ENCODE measurements at places on chromosomes 6 and 20.

GRCh38 chr6:135331002-135331401 is 149.9 kb downstream of the MYB start:
- no peak for DNase-seq
- peaks cover 4% of the 10 kb centered on the region for H3K4me1 ChIP-seq
- peaks cover 6% of the 10 kb centered on the region for H3K36me3 ChIP-seq
- no peaks in the 10 kb centered on the region for H3K27me3 ChIP-seq
- no peak overlapping the region for H3K27ac ChIP-seq

GRCh38 chr6:108168090-108168463 is 2.3 kb downstream of the NR2E1 start:
- peak overlapping the region; percentile 20 for H3K4me3 ChIP-seq
- no peak overlapping the region for H3K27ac ChIP-seq
- no peak for DNase-seq
- H3K36me3 ChIP-seq = peaks cover 4% of the 10 kb centered on the region
- H3K4me1 ChIP-seq = peaks cover 30% of the 10 kb centered on the region

GRCh38 chr6:105791583-105792318 is 294.4 kb upstream of the PRDM1 start:
- H3K27ac ChIP-seq = no peak overlapping the region
- H3K4me1 ChIP-seq = peaks cover 26% of the 10 kb centered on the region

DNA sequence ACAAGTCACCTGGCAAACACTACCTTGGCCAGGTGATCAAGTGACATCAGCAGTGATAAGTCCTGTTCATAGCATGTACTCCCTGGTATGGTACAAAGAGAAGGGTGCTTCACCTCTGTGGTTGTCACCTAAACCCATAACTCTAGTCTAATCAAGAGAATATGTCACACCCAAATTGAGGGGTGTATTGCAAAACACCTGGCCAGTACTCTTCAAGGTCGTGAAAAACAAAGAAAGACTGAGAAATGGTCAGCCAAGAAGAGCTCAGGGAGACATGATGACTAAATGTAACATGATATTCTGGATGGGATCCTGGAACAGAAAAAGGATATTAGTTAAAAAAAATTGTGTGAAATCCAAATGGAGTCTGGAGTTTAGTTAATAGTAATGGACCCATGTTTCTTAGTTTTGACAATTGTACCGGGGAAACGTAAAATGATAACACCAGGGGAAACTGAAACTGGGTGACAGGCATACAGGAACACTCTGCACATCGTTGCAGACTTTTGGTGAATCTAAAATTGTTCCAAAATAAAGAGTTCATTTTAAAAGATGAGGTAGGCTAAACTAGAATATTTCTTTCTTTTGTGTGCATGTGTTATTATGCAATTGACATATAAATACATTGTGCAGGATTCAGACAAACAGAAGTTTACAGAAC is 262.0 kb downstream of the CDC5L start:
- peaks cover 1% of the 10 kb centered on the region for H3K36me3 ChIP-seq
- H3K27ac ChIP-seq = no peak overlapping the region
- no peaks in the 10 kb centered on the region for H3K4me1 ChIP-seq
- DNase-seq = no peak
- H3K27me3 ChIP-seq = peaks cover 7% of the 10 kb centered on the region
- no peak overlapping the region for H3K4me3 ChIP-seq

GRCh38 chr6:41818271-41819054 is 31.0 kb downstream of the TOMM6 start:
- no peak for DNase-seq
- H3K4me1 ChIP-seq = peaks cover 4% of the 10 kb centered on the region
- H3K36me3 ChIP-seq = no peaks in the 10 kb centered on the region
- H3K27me3 ChIP-seq = no peaks in the 10 kb centered on the region
- H3K27ac ChIP-seq = no peak overlapping the region

GRCh38 chr6:133953634-133954415 is 801 bp downstream of the TBPL1 start:
- H3K4me3 ChIP-seq = peak overlapping the region; percentile 88
- H3K27me3 ChIP-seq = no peaks in the 10 kb centered on the region
- peaks cover 8% of the 10 kb centered on the region for H3K36me3 ChIP-seq
- peaks cover 34% of the 10 kb centered on the region for H3K4me1 ChIP-seq
- no peak for DNase-seq

DNA sequence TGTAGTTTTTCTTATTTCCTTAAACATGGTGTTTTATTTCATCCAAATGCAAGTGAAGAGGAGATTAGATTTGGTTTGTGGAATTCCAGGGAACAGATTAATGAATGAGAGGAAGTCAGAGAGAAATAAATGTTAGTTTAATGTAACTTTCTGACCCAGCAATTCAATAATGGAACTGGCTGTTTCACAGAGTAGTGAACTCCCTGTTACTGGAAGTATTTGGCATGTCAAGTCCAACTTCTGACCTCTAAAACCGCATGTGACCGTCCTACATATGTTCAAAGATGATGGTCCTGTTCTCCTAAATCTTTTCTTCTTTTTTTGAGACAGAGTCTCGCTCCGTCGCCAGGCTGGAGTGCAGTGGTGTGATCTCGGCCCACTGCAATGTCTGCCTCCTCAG is 18.7 kb downstream of the PROCR start:
- no peak for DNase-seq
- no peak overlapping the region for H3K27ac ChIP-seq
- no peaks in the 10 kb centered on the region for H3K36me3 ChIP-seq
- H3K27me3 ChIP-seq = no peaks in the 10 kb centered on the region
- no peak overlapping the region for H3K4me3 ChIP-seq

GRCh38 chr6:42349753-42350511 is 101.8 kb downstream of the TRERF1 start:
- peaks cover 23% of the 10 kb centered on the region for H3K4me1 ChIP-seq
- no peak overlapping the region for H3K4me3 ChIP-seq
- H3K36me3 ChIP-seq = peaks cover 13% of the 10 kb centered on the region
- H3K27me3 ChIP-seq = no peaks in the 10 kb centered on the region
- no peak overlapping the region for H3K27ac ChIP-seq
- DNase-seq = no peak

DNA sequence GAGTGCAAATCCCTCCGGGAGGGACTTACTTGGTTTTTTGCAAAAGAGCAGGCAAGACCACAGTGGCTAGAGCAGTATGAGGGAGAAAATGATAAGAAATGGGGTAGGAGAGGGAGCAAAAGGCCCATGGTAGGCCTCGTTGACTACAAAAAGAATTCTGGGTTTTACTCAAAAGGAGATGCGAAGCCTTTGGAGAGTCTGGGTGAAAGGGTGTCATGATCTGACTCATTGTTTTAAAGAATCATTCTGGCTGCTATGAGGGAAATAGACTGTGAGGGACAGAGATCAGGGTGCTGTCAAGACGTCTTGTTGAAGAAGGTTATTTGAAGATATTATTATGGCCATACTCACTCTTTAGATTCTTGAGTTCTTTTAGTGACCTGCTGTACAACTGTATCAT is 13.0 kb downstream of the TBC1D32 start:
- no peaks in the 10 kb centered on the region for H3K27me3 ChIP-seq
- no peak overlapping the region for H3K4me3 ChIP-seq
- peaks cover 26% of the 10 kb centered on the region for H3K36me3 ChIP-seq
- no peaks in the 10 kb centered on the region for H3K4me1 ChIP-seq
- H3K27ac ChIP-seq = no peak overlapping the region
- no peak for DNase-seq

DNA sequence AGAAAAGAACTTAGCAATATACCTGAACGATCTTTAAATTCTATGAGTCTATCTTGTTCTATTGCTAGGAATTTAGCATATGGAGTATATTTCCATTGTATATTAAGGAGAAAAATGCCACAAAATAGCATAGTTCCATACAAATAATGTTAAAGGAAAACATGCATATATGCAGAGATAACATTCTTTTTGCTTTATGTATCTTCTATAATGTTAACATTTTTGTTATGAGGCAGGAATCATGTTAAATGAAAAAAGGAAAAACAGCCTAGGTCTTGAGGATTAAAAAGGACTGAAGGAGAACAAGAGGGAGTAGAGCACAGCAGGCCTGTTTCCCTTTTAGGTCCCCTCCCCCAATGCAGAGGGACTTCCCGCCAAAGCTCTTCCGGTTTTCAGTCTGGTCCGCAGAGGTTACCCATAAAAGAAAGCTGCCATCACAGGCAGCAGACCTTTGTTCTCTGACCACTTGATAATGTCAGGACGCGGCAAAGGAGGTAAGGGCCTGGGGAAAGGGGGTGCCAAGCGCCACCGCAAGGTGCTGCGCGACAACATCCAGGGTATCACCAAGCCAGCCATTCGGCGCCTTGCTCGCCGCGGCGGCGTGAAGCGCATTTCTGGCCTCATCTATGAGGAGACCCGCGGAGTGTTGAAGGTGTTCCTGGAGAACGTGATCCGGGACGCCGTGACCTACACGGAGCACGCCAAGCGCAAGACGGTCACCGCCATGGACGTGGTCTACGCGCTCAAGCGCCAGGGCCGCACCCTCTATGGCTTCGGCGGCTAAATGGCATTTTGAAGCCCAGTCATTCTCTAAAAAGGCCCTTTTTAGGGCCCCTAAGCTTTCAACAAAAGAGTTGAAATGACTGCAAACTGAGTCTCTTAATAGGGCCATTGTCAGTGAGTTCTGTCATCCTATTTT is 108.4 kb upstream of the PRSS16 start:
- peak overlapping the region; percentile 95 for H3K4me3 ChIP-seq
- no peaks in the 10 kb centered on the region for H3K27me3 ChIP-seq
- peaks cover 9% of the 10 kb centered on the region for H3K36me3 ChIP-seq
- H3K27ac ChIP-seq = peak overlapping the region; percentile 98

DNA sequence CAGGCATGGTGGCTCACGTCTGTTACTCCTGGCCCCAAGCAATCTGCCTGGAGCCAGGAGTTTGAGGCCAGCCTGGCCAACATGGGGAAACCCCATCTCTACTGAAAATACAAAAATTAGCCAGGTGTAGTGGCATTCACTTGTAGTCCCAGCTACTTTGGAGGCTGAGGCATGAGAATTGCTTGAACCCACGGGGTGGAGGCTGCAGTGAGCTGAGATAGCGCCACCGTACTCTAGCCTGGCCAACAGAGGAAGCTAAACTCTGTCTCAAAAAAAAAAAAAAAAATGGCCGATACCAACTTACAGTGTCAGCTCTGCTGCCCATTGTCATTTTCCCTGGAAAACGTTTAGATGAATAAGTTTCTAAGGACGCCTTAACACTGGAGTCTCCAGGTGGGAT is 489.9 kb downstream of the TFAP2A start:
- H3K4me3 ChIP-seq = no peak overlapping the region
- H3K27me3 ChIP-seq = no peaks in the 10 kb centered on the region
- H3K36me3 ChIP-seq = no peaks in the 10 kb centered on the region
- no peak for DNase-seq

GRCh38 chr6:146028252-146028795 is 538 bp upstream of the GRM1 start:
- peaks cover 4% of the 10 kb centered on the region for H3K4me1 ChIP-seq
- peaks cover 31% of the 10 kb centered on the region for H3K27me3 ChIP-seq
- H3K4me3 ChIP-seq = no peak overlapping the region

GRCh38 chr6:157954150-157955117 is 27.2 kb upstream of the SYNJ2 start:
- no peak overlapping the region for H3K27ac ChIP-seq
- H3K36me3 ChIP-seq = peaks cover 14% of the 10 kb centered on the region
- H3K4me1 ChIP-seq = peaks cover 3% of the 10 kb centered on the region
- no peak overlapping the region for H3K4me3 ChIP-seq
- peaks cover 11% of the 10 kb centered on the region for H3K27me3 ChIP-seq
- no peak for DNase-seq

DNA sequence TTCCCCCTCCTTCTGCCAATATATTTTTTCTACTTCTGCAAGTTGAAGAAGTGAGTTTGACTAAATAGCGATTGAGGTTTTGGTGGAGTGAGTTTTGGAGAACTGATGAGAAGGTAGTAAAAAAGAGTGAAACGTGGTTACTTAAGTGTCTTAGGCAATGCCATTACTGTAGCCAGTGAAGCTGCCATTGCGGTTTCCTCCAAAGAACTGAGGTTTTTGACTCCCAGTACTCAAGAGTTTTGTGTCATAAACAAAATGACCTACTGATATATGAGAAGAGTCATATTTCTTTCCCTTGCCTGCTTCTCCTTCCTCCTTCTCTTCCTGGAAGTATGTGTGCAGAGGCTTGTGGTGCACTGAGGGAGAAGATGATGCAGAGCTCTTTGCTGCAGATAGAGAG is 554.5 kb upstream of the MAP3K7 start:
- H3K4me3 ChIP-seq = no peak overlapping the region
- H3K36me3 ChIP-seq = no peaks in the 10 kb centered on the region
- H3K4me1 ChIP-seq = no peaks in the 10 kb centered on the region
- no peak overlapping the region for H3K27ac ChIP-seq
- no peak for DNase-seq

- DNase-seq = no peak
- peaks cover 5% of the 10 kb centered on the region for H3K36me3 ChIP-seq
- peak overlapping the region; percentile 100 for H3K27ac ChIP-seq
- peak overlapping the region; percentile 94 for H3K4me3 ChIP-seq
- no peaks in the 10 kb centered on the region for H3K27me3 ChIP-seq
Observed at GRCh38 chr6:26235302-26235670, 129.7 kb upstream of the BTN3A2 start.

DNA sequence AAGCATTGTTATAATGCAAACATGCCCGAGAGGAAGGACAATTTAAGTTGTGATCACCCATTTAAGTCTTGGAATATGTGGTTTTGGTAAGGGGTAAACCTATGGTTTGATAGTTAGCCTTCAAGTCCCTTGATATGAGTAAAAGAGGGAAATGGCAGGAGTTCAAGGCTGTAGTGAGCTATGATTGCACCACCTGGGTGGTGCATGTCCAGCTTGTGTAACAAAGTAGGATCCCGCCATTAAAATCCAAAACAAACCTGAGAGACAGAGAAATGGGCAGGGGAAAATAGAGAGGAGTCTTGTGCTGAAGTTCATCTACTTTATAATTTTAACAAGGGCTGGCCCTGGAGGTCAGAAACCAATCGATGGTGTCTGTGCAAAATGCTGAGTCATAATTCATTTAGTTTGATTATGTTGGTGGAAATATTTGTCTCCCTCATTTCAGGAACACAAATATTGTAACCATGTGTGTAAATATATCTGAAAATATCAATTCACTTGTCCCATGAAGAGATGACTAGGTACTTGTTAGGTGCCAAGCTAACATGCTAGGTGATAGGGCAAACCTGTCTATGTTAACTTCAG is 23.2 kb upstream of the ARMH2 start:
- H3K27me3 ChIP-seq = no peaks in the 10 kb centered on the region
- H3K4me1 ChIP-seq = peaks cover 6% of the 10 kb centered on the region
- peak overlapping the region; percentile 49 for H3K27ac ChIP-seq
- H3K4me3 ChIP-seq = no peak overlapping the region

GRCh38 chr6:36076178-36077063 is 48.8 kb downstream of the MAPK14 start:
- H3K36me3 ChIP-seq = peaks cover 34% of the 10 kb centered on the region
- no peak for DNase-seq
- no peaks in the 10 kb centered on the region for H3K27me3 ChIP-seq
- no peak overlapping the region for H3K4me3 ChIP-seq
- H3K4me1 ChIP-seq = peaks cover 2% of the 10 kb centered on the region

All from activated naive CD8-positive, alpha-beta T cell treated with anti-CD3 and anti-CD28 coated beads, Interleukin-2, amount 10 ng/mL, durations not matched to agents 7 days and 5 days (primary cell).